ENCODE measurements at places on chromosomes 7 and 10. TPM values are rescaled to one million over a fixed set of nuclear protein-coding genes. Genes with fewer than 3 reads are reported as not detected.
A peak's percentile ranks its signal among the peaks of the same experiment; 100 is the strongest.

- no peak for DNase-seq
Measured at GRCh38 chr7:39408906-39409305, 157.3 kb upstream of the YAE1 start.

DNA sequence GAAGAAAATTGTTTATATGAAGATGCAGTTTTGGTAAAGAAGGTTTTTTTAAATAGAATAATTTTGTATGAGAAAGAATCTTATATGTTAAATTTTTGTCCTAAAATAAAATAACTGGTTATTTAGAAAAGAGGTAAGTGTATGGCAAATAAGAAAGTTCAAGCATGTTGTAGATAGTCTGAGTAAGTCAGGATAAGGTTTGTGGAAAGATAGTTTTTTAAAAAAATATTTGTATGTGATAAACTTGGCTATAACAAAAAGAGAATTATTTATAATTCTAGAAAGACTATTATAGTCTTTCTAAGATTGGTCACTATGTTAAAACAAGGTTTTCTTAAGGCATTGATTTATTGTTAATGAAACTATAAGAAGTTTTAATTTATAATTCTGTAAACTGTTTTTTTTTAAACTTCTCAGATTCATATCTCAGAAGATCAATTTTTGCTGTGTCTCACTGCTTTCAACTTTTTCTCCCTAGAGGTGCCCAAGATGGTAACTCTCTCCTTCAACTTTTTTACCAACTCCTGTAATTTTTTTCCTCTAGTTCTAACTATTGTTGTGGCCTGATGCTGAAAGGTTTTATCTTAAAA, 698.6 kb downstream of the CCSER2 start:
- DNase-seq = no peak

- DNase-seq = peak; percentile 2
Measured at GRCh38 chr10:34305189-34305588, 509.9 kb downstream of the PARD3 start.

DNA sequence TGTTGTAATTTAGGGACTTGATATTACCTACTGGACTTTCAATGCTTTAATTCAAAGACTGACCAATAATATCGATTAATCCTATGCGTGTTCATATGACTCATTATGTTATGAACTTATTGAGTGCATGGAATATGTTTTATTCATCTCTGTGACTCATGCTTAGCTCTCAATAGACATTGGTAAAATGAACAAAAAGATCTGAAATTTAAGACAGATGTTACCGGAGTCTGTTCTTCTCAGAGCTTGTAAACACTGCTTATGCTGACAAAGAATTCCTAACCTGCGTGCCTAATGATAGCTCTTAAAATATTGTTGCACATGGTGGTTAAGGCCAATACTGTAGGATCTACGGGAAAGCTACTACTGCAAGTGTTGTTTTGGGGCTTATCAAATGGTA, 131.5 kb upstream of the ACBD5 start:
- no peak for DNase-seq

DNA sequence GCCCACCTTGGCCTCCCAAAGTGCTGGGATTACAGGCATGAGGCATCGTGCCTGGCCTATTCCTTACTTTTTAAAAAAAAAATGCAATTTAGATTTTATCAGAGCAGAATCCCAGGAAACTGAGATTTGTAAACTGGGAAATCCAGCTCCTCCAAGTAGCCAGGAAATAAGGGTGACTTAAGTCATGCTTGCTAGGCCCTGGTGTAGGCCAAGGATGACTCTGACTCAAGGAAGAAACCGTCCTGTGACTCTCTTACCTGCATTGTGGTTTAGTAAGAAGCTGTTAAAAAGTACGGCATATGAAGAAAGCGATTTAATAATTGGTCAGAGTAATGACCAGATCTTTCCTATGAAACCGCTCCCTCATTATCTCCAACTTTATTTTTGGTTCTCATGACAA, 10.2 kb downstream of the PFKP start:
- no peak for DNase-seq

DNA sequence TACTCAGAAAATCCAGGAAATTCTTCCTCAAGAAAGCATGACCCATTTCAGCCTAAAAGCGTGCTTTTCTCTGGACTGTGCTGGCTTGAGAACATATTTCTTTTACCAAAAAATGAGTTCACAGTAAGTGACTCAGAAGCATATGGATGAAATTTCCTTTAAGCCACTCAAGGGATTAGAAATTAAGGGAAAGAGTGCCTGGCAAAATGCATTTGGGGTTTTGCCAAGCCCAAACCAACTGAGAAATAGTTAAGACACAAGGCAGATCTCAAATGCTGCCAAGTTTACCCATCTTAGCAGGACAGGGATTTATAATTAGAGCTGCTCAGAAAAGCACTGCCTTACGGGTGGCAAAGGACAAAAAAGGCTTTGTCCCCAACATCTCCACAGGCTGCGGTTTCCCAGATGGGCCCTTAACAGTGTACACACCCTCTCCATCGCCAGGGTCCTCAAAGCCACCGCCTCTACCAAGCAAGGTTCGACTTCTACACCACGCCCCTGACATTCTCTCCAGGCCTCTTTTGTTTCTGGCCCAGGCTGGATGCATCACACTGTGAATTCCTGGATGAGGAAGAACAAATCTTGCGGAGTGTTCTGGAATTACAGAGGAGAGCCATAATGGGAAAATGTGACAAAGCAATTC, 30.1 kb upstream of the CDHR3 start:
- DNase-seq = no peak

GRCh38 chr10:13803566-13804554, 217.1 kb downstream of the PRPF18 start:
- no peak for DNase-seq

- DNase-seq = no peak
Measured at GRCh38 chr7:136555933-136556332, 312.5 kb upstream of the CHRM2 start.

The CNNM1 gene
- 0.83 TPM for total RNA-seq

The STEAP1 gene
- total RNA-seq = 0.51 TPM

DNA sequence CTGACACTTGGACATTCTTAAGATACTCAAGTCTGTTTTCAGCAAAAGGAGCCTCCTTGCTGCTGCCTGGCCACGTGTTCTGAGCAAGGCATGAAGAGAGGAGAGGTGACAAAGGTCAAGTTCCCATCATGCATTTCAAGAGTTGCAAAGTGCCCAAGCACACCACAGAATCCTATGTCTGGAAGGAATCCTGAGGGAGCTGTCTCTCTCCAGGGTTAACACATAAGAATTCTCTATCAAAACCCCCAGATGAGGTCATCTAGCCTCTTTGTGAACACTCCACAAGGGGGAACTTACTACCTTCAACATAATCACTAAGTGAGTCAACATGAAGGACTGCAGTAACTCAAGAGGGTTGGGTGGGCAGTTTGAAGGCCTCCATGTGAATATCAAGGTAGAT, 155.5 kb downstream of the RNF216 start:
- no peak for DNase-seq

GRCh38 chr10:67793313-67793712, 44.7 kb downstream of the DNAJC12 start:
- DNase-seq = no peak

The TCTN3 gene
- 20.5 TPM for total RNA-seq

- DNase-seq = no peak
Measured at GRCh38 chr10:132703419-132704007, 82.4 kb downstream of the NKX6-2 start.

GRCh38 chr10:62054408-62054807, 152.9 kb downstream of the ARID5B start:
- DNase-seq = no peak

The TNS3 gene
- 0.16 TPM for total RNA-seq

DNA sequence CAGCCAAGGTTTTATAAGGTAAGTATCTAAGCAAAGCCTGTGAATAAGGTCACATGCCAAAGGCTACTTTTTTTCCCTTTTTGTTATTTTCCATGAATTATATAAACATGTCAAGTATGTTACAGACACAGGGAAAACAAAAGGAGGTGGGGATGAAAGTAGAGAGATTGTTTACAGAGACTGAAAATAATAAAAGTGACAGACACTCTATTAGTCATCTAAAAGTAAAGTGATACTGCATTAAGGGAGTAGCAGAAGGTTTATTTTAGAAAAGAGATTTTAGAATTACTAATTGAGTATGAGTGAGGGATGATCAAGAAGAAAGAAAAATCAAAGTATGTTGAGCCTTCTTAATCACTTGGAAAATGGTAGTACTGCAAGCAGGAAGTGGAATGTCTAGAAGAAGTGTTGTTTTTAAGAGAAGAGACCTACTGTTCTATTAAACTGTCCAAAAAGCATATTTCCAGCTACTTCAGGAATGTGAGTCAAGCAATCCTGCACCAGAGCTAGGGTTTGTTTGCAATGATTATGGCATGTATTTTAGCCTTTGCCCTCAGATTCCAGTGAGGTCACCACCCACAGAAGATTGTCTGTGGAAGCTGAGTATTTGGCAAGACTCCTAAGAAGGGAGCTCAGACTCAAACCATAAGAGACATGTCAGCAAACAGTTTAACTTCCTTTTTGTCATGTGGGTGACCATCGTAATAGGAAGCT, 177.9 kb upstream of the PLXDC2 start:
- DNase-seq = no peak

GRCh38 chr7:155950898-155951553, 138.8 kb upstream of the SHH start:
- DNase-seq = no peak

The ANKRD7 gene
- 1.4 TPM for total RNA-seq

GRCh38 chr7:1698201-1698600, 28.1 kb downstream of the ELFN1 start:
- DNase-seq = no peak

GRCh38 chr10:13614530-13615332, 28.0 kb downstream of the PRPF18 start:
- no peak for DNase-seq

DNA sequence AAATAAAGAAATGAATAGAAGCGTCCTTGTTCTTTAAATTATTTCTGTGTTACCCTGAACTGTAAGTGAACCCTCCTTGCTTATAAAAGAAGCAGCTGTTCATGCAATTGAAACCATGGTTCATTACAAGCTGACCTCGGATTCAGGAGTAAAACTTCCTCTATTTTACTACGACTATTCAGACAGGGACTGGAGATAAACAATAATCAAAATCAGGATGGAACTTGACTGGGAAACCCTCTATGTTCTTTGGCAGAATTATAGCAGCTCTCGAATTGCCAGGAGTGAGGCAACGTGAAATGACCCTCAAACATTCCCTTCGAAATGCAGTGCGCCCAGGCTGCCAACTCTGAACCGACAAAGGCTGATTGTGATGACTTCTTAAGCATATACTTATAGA, 172.1 kb downstream of the CYP26A1 start:
- no peak for DNase-seq

GRCh38 chr10:2145926-2146478, 408.7 kb upstream of the ADARB2 start:
- no peak for DNase-seq

DNA sequence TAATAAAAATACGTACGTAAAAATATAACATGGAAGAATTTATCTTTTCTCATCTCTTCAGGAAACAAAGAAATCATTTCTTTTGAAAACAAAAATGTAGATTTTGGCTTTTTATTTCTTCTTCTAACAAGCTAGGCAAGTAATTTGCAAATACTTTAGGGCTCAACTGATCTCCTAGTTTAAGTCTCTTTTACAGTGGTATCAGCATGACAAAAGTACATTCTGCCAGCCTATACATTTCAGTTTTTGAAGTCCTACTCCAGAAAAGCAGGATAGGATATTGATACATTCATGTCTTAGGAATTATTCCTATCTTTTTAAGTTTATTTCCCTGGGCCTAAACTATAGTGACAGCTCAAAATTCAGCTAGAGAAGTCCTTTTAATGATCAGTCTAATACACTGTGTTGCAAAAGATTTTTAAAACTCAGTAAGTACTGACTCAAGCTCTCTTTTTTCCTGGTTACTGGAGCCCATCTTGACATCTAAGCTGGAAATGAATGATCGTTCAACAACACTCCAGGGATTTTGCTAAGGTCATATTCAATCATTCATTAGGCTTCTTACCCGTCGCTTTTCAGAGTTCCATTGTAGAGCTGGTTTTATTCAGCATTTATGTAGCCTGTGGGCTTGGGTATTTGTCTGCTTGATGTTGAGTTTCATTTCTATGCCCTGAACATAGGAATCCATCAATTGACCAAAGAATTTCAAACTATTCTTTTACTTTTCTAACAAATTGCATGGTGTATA, 12.2 kb upstream of the FAM53B start:
- DNase-seq = no peak

GRCh38 chr10:64320448-64320847, 799.2 kb downstream of the REEP3 start:
- no peak for DNase-seq

- DNase-seq = no peak
Measured at GRCh38 chr7:138773817-138774216, 24.0 kb upstream of the TMEM213 start.

The EGFR gene
- total RNA-seq = not detected

GRCh38 chr10:34337917-34338316, 477.2 kb downstream of the PARD3 start:
- DNase-seq = no peak

DNA sequence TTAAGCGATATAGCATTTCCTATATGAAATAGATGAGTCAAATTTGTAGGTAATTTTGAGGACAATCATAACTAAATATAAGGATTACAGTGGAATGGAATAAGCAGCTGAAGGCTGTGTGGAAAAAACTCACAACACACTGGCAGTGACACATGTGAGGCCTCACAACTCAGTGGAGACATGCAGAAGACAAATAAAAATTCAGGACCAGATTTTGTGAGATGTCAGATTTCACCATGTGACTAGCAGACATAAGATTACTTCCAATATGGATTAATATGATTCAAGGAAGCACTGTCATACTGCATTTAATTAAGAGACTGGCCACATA, 17.6 kb downstream of the ERLIN1 start:
- no peak for DNase-seq

GRCh38 chr10:114034923-114035645, 8.6 kb upstream of the ADRB1 start:
- no peak for DNase-seq

- DNase-seq = no peak
Measured at GRCh38 chr10:129653428-129653827, 186.4 kb downstream of the MGMT start.

GRCh38 chr10:60351191-60351853, 38.4 kb downstream of the ANK3 start:
- no peak for DNase-seq

GRCh38 chr10:71035511-71036296, 147.3 kb upstream of the PCBD1 start:
- no peak for DNase-seq

DNA sequence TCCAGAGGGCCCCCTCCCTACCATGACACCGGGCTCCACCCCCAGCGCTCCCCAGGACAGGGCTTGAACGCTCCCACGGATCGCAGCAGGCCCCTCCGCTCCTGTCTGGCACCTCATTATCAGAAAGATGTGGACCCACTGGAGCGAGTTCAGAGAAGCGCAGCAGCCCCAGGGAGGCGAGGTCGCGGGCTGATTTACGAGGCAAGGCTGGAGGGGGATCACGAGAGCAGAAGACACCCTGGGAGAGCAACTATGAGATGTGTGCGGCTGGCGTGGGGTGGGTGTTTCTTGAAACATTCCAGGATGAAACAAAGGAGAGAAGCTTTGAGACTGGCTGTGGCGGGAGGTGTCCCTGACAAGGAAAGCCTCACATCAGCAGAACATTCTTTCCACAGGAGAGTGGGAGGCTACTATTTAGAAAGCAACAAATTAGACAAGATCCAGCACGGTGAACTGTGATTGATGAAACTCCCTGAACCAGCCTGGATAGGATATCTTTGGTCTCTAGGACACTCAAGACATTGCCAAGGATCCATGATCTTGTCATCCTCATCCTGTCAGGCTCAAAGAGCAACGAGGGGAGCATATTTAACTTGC, 66.0 kb downstream of the JCAD start:
- DNase-seq = no peak

The ABCB4 gene
- total RNA-seq = 0.14 TPM

Measured in activated CD8-positive, alpha-beta T cell treated with anti-CD3 and anti-CD28 coated beads for 36 hours (primary cell).